Activated naive CD4-positive, alpha-beta T cell treated with anti-CD3 and anti-CD28 coated beads for 36 hours (primary cell): ENCODE measurements at places on chromosomes 5 and 9. TPM values are rescaled to one million over a fixed set of nuclear protein-coding genes. Genes with fewer than 3 reads are reported as not detected.

Gene CCL28
- total RNA-seq = 5.4 TPM

Gene ZFR
- 50.9 TPM for total RNA-seq

Gene SH2D3C
- total RNA-seq = 27.2 TPM

Gene DRD1
- not detected for total RNA-seq

Gene CBY3
- not detected for total RNA-seq

Gene HAVCR1
- 0.42 TPM for total RNA-seq

Gene PTPN3
- total RNA-seq = 0.02 TPM

Gene PCDHAC1
- not detected for total RNA-seq

Gene PHYHD1
- 0.50 TPM for total RNA-seq

Gene SHISAL2B
- total RNA-seq = not detected

Gene ABLIM3
- not detected for total RNA-seq

Gene LCN10
- 0.83 TPM for total RNA-seq

Gene PCDHB11
- total RNA-seq = not detected

Gene DIMT1
- 48.4 TPM for total RNA-seq

Gene GDNF
- not detected for total RNA-seq

Gene BHMT
- total RNA-seq = not detected

Gene FBXL7
- total RNA-seq = not detected

Gene TMEM174
- not detected for total RNA-seq

Gene FOXD4L6
- total RNA-seq = not detected

Gene IFNA13
- not detected for total RNA-seq

Gene BTF3
- 1,123 TPM for total RNA-seq

Gene OTP
- total RNA-seq = not detected

Gene TMEM267
- 23.5 TPM for total RNA-seq

Gene IFNA16
- not detected for total RNA-seq

Gene ZNF883
- total RNA-seq = 0.60 TPM

Gene WWC1
- 2.1 TPM for total RNA-seq

Gene CTSL
- total RNA-seq = 0.86 TPM

Gene TLE4
- 13.1 TPM for total RNA-seq

Gene ZNF354C
- 6.1 TPM for total RNA-seq

Gene BTNL8
- total RNA-seq = not detected

Gene MAMDC2
- not detected for total RNA-seq

Gene ADAMTSL1
- total RNA-seq = not detected

Gene PCYOX1L
- 21.0 TPM for total RNA-seq
